Stimulated activated CD8-positive, alpha-beta memory T cell treated with anti-CD3 and anti-CD28 coated beads, Interleukin-4, amount 100 ng/mL, for 1 hour (primary cell): ENCODE measurements at places on chromosomes 1 and 21.

DNA sequence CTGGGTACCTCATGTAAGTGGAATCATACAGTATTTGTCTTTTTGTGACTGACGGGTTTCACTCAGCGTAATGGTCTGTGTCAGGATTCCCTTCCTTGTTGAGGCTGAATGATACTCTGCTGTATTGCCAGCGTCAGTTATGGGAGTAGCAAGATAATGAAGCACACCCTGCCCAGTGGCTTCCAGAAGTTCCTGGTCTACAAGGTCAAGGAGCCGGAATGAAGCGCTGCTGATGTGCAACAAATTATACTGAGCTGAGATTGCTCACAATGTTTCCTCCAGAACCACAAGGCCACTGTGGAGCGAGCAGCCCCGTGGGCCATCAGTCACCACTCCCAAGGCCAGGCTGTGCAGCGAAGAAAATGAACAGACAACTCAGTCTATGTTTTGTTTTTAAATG is 24.0 kb upstream of the TDRD10 start:
- no peak for DNase-seq

GRCh38 chr1:229199261-229200243 is 71.4 kb upstream of the RAB4A start:
- no peak for DNase-seq

GRCh38 chr1:67578397-67579020 is 106.5 kb upstream of the GADD45A start:
- DNase-seq = no peak

- DNase-seq = no peak
These were observed 65.6 kb upstream of the SRSF10 start for GRCh38 chr1:24045771-24046170.
